Adrenal gland (tissue), 19 donors: ENCODE measurements at places on chromosomes 2 and 18. TPM values are rescaled to one million over a fixed set of nuclear protein-coding genes. Genes with fewer than 3 reads are reported as not detected.
A peak's percentile ranks its signal among the peaks of the same experiment; 100 is the strongest.

DNA sequence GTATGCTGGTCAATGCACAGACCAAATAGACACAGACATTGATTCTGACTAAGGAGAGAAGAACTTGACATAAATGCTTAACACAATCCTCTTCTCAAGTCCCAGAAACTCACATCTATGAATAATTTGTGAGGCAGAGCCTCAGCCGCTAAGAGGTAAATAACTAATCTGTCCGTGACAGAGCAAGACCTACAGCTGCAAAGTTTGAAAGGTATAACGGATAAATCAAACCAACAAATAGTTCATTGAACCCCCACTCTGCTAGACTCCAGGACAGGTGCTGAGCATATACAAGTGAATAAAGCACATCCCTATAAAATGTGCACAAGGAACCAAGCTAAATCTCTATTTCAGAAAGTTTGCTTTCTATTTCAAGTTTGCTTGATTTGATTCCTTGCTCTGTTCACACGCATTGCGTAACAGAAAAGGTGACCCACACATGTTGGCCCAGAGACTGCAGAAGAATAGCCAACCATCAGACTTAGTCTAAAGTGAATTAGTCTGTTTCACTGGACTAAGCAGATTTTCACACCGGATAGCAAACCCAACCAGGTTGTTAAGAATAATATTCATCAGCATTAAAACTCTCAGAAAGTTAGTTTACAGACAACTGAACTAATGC, 51.7 kb downstream of the NCKAP5 start:
- DNase-seq = no peak

PDCD1 gene
- total RNA-seq = not detected

DYNAP gene
- not detected for total RNA-seq

SMARCAL1 gene
- total RNA-seq = 28.9 TPM

FBXO36 gene
- 6.8 TPM for total RNA-seq

AQP12B gene
- total RNA-seq = not detected

PPP1R1C gene
- total RNA-seq = not detected

ST8SIA5 gene
- 16.8 TPM for total RNA-seq

CAPN14 gene
- total RNA-seq = 0.11 TPM

DNA sequence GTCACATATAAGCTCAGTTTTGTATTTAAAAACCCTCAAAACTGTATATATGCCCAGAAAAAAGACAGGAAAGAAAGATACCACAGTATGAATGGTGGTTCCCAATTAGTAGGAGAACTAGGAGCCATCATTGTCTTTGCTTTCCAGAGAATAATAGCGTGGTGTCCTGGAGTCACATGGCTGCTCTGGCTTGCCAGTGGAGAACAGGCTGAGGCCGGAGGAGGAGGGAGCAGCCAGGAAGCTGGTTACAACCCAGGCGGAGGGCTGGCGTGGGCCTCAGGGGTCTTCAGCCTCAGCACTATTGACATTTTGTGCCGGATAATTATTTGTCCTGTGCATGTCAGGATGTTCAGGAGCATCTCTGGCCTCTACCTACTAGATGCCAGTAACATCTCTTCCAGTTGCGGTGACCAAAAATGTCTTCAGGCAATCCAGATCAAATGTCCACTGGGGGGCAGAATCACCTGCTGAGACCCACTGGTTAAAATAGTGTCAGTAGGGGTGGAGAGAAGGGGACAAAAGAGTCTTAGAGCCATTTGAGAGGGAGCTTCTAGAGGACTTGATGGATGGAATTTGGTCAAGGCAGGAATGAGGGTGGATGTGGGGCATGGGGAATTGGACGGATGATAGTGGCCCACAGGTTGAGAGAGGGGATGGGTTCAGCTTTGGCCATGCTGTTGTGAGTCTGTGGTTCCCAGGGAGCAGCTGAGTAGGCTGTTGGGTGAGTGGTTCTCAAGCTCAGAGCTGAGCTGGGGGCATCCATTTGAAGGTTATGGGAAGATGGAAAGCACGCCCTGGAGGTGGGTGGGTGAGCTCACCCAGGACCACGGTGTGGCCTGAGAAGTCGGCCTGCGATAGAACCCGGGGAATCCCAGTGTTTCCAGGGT, 144.9 kb downstream of the AGAP1 start:
- no peak for DNase-seq

C1GALT1C1L gene
- total RNA-seq = 2.8 TPM

GRCh38 chr2:235048549-235048948, 96.7 kb downstream of the SH3BP4 start:
- peak; percentile 24 for DNase-seq

DNA sequence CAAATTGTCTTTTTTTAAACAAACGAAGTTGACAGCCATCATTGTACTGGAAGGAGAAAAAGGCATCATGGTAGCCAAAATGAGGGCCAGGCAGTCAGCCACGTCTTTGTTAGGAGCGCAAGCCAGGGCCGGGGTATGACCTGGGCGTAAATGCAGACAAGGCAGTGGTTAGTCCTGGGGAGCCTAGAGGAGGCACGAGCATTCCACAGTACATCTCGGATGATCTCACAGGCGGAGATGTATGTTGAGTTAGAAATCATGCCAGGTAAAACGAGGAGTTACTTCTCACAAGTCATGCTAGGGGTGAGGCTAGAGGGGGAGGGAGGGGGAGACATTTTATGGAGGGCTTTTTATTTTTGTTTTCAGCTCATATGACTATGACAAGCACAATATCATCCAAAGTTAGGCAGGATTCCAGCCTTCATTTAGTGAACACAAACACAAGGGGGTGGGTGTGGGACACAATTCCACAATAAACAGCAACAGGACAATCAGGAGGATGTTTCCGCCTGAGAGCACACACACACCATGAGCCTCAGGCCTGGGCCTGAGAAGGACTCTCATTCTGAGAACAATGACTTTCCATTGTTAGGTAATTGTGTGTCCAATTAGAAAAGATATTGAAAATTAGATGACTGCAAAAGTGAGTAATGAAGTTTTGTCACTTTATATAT, 64.4 kb upstream of the PGAP1 start:
- no peak for DNase-seq

- peak; percentile 57 for DNase-seq
Measured at GRCh38 chr18:13218368-13218991, at the start of gene LDLRAD4. LDLRAD4 (plus strand) TSS chr18:13218760.
